ENCODE measurements at places on chromosomes 1 and 21.
A peak's percentile ranks its signal among the peaks of the same experiment; 100 is the strongest.

- no peak for DNase-seq
Measured at GRCh38 chr1:3114846-3115245, 45.8 kb downstream of the PRDM16 start.

DNA sequence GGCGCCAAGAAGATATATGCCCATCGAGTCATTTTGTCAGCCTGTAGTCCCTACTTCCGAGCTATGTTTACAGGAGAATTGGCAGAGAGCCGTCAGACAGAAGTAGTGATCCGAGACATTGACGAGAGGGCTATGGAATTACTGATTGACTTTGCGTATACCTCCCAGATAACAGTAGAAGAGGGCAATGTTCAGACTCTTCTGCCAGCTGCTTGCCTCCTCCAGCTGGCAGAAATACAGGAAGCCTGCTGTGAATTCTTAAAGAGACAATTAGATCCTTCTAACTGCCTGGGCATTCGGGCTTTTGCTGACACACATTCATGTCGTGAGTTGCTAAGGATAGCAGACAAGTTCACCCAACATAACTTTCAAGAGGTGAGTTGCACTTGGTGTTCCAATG lies 19.1 kb downstream of the KLHL20 start:
- no peak for DNase-seq

DNA sequence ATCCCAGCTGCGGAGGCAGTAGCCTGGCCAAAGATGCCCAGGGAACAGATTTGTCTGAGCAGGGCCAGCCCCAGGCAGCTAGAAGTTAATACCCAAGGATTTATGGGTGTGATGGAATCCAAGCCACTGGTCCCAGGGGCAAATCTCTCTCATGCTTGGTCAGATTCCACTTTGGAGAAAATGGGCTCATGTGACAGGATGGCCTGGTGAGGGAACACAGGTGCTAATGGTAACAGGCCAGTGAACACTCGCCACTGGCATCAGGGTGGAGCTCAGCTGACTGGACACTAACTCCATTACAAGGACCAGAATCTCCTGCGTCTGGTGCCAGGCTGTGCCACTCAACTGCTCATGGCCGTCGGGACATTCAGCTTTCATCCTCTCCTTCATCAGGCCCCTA lies 12.0 kb downstream of the MDM4 start:
- no peak for DNase-seq

DNA sequence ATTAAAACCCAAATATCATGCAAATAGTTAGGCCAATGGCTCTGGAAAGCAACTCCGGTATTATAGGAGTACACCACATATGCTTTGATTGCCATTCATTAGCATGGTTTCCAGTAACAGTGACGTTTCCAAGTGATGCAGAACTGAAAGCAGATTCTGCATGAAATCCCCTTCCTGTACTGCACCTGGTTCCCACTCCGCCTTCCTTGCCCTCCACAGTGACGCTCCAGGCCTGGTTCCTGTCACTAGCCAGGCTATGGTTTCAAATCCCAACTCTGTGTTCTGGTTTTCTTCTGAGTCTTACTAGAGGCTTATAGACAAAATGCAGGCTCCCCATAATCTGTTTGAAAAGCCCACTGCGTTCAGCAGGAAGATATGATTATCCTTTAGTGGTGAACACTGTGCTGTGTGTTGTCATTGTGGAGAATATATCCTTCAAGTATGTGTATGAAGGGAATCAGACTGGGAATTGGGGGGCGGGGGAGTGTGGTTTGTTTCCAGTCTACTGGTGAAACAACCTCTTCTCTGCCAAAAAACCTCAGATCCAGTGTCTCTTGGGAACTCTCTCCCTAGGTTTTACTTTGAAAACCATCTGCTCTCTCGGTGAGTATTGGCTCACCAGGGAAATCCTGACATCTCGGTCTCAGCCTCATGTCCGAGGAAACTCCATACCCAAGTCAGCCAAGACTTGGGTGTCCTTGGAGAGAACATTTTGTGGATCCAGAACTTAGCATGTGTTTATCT lies 78.7 kb downstream of the TYW3 start:
- DNase-seq: peak; percentile 3

- no peak for DNase-seq
Measured at GRCh38 chr1:24944318-24944717, 14.2 kb upstream of the RUNX3 start.

GRCh38 chr21:45590246-45590725 lies 48.0 kb upstream of the SLC19A1 start:
- DNase-seq: peak; percentile 70

DNA sequence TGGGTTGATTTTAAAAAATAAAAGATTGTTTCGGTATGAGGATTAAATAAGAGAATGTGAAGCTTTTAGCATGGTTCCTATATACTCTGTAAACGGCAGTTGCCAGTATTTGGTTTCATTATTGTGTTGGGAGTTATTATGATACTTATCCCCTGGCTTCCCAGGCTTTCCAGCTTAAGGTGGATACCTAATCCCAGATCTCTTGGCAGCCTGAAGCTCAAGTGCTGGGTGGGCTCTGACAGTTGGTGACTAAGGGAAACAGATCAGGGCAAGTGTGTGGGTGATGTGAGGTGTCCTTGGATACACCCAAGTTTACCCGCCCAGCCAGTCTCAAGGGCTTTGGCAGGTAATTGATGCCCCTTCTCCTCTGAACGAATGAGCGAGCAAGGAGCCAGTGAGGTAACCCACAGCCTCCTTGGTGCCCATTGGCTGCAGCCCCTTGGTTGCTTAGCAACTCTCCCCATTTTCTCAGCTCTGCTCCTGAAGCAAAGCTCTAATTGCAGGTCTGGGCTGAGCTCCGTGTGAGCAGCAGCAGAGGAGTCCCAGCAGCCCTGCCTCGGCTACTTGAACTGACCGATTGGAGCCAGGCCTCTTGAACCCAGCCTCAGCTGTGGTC lies 6.1 kb downstream of the IPO13 start:
- DNase-seq: no peak

GRCh38 chr1:40868051-40868723 lies 6.0 kb upstream of the CITED4 start:
- peak; percentile 83 for DNase-seq

- DNase-seq: no peak
Measured at GRCh38 chr1:175313672-175314225, 121.2 kb upstream of the KIAA0040 start.

- DNase-seq: no peak
Measured at GRCh38 chr1:228013131-228013934, 6.5 kb downstream of the WNT3A start.

- no peak for DNase-seq
Measured at GRCh38 chr1:14552246-14552965, 46.1 kb upstream of the KAZN start.

DNA sequence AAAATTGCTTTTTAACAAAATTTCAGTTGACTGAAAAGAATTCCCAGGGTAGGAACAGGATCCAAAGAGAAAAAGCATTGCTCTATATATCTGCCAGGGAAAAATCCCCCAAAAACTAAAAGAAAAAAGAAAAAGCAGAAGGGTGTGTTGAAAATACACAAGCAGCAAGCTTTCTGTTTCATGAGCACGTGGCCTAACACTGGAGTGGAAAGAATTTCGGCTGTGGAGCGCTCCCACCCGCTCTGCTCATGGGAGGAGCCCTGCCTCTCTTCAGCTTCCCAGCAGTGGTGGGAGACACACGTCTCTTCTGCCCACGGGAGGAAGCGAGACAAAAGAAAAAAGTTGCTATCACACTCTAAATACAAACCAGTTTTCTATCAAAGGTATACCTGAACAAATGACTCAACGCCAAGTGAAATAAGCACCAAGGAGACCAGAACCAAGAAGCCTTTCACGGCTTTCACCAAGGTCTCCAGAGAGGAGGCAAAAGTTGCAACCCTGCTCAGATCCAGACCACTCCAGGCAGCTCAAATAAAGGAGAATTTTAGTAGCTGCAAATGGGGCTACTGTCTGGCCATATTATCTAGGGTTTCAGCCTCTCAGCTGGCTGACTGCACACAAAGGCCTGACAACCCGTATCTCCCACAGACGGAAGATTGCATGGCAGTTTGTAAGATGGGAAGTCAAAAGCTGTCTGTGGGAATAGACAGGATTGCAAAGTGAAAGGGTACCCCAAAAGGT lies 29.5 kb upstream of the ZNF496 start:
- DNase-seq: peak; percentile 86

DNA sequence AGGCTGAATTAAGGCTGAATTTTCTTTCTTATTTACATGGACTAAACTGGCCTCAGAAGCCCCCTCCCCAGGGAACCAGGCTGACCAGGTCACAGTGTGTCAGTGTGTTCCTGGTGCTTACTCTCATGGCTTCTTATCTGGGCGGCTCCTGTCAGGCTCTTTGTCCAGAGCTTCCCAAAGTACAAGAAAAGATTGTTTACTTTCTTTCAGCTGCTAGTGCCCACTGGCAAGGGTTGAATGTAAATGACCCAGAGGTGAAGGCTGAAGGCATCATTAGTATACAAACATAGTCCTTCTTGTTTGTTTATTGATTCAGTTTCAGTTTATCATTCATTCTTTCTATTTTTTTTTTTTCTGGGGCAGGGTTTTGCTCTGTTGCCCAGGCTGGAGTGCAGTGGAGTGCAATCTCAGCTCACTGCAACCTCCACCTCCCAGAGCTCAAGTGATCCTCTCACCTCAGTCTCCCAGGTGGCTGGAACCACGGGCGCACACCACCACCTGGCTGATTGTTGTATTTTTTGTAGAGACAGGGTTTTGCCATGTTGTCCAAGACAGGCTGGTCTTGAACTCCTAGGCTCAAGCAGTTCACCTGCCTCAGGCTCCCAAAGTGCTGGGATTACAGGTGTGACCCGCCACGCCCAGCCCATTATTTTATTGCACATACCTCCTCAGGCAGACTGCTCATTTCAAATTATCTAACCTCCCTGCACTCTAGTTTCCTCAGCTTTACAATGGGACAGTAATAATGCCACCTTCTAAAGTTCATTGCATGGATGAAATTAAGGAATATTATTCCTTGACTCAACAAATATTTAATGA lies 9.8 kb upstream of the KDM4A start:
- no peak for DNase-seq

GRCh38 chr1:95226781-95227660 lies 7.0 kb upstream of the RWDD3 start:
- no peak for DNase-seq

- DNase-seq: no peak
Measured at GRCh38 chr1:67299296-67299695, 8.4 kb upstream of the IL12RB2 start.

GRCh38 chr1:200729863-200730262 lies 8.8 kb upstream of the CAMSAP2 start:
- no peak for DNase-seq

- DNase-seq: no peak
Measured at GRCh38 chr1:44964396-44964795, 22.0 kb downstream of the EIF2B3 start.

GRCh38 chr1:151255381-151255780 lies 847 bp downstream of the PSMD4 start:
- DNase-seq: peak; percentile 10

- no peak for DNase-seq
Measured at GRCh38 chr21:35738347-35738961, 321.9 kb downstream of the SETD4 start.

DNA sequence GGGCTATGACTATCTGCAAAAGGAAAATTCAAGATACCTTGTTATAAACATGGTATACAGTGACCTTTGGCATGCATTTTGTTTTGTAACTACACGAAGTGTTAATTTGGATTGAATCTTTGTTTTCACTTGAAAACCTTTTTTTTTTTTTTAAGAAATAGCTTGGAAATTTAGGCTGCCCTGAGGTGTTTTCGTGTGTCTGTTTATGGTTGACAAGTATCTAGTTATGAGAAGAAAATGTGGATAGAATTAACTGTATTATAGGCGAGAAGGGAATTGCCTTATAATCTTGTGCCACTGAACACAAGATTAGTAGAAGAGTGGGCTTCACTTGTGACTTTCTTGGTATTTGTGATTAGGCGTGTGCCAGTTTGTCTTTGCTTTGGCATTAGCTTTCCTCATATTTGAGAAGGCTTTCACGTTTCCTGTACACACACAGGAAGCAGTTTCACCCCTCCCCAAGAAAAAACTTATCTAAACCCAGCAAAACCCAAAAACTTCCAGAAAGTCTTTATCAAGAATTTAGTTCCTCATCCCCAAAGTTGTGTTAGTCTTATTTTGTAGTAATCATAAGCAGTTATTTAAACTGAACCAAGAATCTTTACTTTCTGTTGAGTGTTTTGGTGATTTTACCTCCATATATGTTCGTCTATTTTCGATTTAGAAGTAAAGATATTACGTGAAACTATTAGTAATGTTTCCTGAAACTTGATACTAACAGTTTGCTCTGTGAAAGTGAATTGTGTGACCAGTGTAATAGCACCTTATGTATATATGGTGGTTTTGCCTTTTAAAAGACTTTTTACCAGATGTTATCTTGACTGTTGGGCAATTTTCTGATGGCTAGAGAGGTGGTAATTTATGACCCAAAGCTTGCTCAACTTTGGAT lies 3.8 kb downstream of the DYRK1A start:
- peak; percentile 90 for DNase-seq

- no peak for DNase-seq
Measured at GRCh38 chr1:6338695-6339094, 54.9 kb downstream of the ACOT7 start.

DNA sequence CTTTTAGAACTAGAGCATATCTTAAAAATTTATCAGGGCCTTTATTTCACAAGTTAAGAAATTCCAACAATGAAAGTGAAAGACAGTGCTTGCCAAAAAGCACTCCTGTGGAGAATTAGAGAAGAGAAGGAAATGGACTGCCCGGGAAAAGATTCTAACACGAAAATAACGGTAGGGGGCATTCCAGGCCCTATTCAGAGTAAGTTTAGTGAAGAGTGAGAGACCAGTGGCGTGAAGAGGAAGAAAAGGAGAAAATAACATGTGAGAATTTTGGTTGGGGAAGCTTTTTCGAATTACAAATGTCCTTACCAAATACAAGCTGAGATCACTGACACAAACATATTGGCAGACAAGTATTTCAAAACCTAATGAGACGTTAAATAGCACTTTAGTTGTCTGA lies 38.4 kb upstream of the RBM34 start:
- DNase-seq: peak; percentile 34

GRCh38 chr1:151968058-151968457 lies 25.6 kb downstream of the S100A10 start:
- peak; percentile 63 for DNase-seq

DNA sequence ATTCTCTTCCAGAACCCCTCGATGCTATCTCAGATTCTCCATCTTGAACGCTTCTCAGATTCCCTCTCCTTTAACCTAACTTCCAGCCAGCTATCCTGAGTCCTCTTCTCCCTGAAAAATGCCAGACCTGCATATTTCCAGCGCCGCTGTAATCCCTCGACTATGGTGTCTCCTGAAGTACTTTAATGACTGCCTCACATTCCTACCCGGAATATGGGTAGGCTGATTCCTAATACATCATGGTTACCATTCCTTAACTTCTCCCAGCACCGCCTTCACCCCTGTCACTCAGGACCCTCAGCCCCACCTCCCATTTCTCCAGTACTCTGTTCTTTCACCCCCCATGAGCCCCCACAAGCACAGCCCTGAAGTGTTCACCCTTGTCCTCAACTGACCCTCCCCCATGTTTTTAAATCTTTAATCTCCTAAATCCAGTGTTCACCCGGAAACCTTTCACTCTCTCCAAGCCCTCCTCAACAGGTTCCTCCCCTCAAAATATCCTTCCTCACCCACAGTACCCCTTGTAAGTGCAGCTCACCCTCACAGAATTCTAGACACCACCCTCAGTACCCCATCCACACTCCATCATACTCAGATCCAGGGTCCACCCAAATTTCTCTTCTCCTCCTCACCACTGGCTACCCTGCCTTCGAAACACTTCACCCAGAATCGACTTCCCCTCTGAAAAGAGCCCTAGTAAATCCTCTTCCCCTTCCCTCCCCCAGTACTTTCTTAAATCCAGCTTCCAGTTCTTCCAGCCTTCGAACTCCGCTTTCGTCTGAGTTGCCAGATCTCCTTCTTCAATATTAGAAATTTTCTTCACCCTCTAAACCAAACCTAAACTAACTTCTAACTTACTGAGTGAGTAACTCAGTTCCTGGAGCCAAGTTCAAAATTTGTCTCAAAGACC lies 922 bp downstream of the CPT2 start:
- peak; percentile 45 for DNase-seq
